ENCODE measurements at places on chromosomes 7 and 10.

- no peak overlapping the region for H3K4me3 ChIP-seq
- H3K36me3 ChIP-seq = no peaks in the 10 kb centered on the region
- H3K4me1 ChIP-seq = peaks cover 32% of the 10 kb centered on the region
- H3K27me3 ChIP-seq = no peaks in the 10 kb centered on the region
- H3K27ac ChIP-seq = peak overlapping the region; percentile 99
These were observed 2.2 kb upstream of the LMBR1 start for GRCh38 chr7:156895024-156895780.

- H3K4me3 ChIP-seq = peak overlapping the region; percentile 10
- H3K27me3 ChIP-seq = peaks cover 17% of the 10 kb centered on the region
- H3K4me1 ChIP-seq = peaks cover 15% of the 10 kb centered on the region
- H3K27ac ChIP-seq = peak overlapping the region; percentile 46
These were observed 12.2 kb downstream of the PLAC9 start for GRCh38 chr10:80144696-80145131.

DNA sequence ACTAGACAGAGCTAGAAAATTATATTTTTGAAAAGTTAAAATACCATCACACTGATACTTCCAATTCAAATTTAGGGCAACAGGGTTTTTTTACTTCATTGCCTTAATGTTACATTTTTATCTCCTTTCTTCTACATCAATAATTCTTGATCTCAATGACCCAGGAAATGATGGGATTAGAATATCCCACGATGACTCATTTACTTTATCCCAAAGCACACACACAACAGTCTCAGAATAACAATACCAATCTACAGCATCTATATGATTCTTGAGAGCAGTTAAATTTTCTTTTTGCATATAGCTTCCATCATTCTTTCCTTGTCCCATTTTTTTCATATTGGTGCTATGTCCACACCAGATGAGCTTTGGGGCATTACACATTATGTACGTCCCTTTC is 98.4 kb upstream of the EEPD1 start:
- H3K4me3 ChIP-seq = no peak overlapping the region
- H3K36me3 ChIP-seq = no peaks in the 10 kb centered on the region
- DNase-seq = no peak
- no peaks in the 10 kb centered on the region for H3K27me3 ChIP-seq

DNA sequence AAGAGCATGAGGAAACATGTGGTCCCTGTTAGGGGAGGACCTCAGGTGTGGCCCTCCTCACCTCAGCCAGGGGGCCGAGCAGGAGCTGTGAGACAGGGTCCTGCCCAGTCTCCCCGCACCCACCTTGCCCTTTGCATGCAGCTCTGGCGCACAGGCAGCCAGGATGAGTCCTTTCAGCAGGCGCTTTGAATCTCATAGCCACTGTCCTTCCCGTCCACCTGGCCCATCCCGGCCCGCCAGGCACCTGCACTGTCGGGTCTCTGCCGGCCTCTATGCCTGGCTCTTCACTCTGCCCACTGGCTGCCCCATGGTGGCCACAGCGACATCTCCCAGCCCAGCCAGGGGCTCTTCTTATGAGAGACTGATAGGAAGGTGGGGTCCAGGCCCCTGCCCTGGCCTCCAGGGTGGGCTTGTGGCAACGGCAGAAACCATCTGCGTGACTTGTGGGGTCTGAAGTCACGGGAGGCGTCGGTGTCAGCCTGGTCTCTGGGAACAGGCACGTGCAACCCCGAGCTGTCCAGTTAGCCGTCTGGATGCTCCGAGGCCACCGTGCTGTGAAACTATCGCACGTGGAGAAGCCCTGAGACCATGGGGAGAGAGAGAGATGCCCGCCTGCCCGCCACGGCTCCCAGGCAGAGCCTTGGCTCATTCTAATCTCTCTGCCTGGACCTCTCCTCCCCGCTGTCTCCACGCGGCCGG is 37.4 kb downstream of the FOXL3 start:
- H3K36me3 ChIP-seq = no peaks in the 10 kb centered on the region
- H3K4me3 ChIP-seq = no peak overlapping the region
- peaks cover 9% of the 10 kb centered on the region for H3K4me1 ChIP-seq
- H3K27me3 ChIP-seq = peaks cover 21% of the 10 kb centered on the region
- no peak for DNase-seq

- peaks cover 80% of the 10 kb centered on the region for H3K36me3 ChIP-seq
- no peak overlapping the region for H3K4me3 ChIP-seq
- no peak overlapping the region for H3K27ac ChIP-seq
- H3K4me1 ChIP-seq = no peaks in the 10 kb centered on the region
These were observed 9.5 kb downstream of the IRF5 start for GRCh38 chr7:128946936-128947830.

- no peak for DNase-seq
- H3K4me1 ChIP-seq = no peaks in the 10 kb centered on the region
- no peaks in the 10 kb centered on the region for H3K27me3 ChIP-seq
- H3K36me3 ChIP-seq = no peaks in the 10 kb centered on the region
These were observed 902.6 kb upstream of the MBL2 start for GRCh38 chr10:53675177-53675576.

GRCh38 chr10:82282782-82283456 is 407.9 kb downstream of the NRG3 start:
- no peaks in the 10 kb centered on the region for H3K4me1 ChIP-seq
- no peak overlapping the region for H3K27ac ChIP-seq
- no peak overlapping the region for H3K4me3 ChIP-seq

GRCh38 chr10:48216744-48217143 is 57.8 kb downstream of the FRMPD2 start:
- no peaks in the 10 kb centered on the region for H3K27me3 ChIP-seq
- no peak overlapping the region for H3K27ac ChIP-seq
